ENCODE measurements at places on chromosomes 4 and X.
A peak's percentile ranks its signal among the peaks of the same experiment; 100 is the strongest.

DNA sequence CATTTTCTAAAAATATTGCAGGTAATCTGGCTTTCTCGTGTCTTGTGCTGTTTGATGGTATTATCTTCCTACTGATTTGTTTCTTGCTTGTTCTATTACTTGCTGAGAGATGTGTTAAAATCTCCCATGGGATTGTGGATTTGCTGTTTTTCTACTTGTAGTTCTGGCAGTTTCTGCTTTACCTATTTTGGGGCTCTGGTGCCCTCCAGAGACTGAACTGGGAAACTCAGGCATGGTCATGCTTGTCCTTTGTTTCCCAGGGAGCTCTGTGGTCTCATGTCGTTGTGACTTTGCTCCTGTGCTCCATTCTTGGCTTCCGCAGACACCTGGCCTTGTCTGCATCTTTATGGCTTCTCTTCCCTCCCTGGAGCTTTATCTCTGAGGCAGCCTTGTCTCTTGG lies 39.5 kb downstream of the NSD2 start:
- DNase-seq, result no peak

- no peak for DNase-seq
These were observed 62.1 kb upstream of the LANCL3 start for GRCh38 chrX:37509349-37509748.

- DNase-seq, result no peak
These were observed 821.8 kb upstream of the AGA start for GRCh38 chr4:178264001-178264400.

DNA sequence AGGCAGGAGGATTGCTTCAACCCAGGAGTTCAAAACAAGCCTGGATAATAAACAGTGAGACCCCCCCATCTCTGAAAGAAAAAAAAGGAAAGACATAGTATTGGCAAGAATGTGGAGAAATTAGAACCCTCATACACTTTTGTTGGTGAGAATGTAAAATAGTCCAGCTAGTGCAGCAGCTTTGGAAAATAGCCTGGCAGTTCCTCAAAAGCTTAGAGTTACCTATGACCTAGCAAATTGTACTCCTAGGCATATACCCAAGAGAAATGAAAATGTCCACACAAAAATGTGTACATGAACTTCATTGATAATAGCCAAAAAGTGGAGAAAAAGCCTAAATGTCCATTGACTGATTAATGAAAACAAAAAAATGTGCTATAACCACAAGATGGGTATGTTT lies 21.3 kb downstream of the THAP9 start:
- no peak for DNase-seq

DNA sequence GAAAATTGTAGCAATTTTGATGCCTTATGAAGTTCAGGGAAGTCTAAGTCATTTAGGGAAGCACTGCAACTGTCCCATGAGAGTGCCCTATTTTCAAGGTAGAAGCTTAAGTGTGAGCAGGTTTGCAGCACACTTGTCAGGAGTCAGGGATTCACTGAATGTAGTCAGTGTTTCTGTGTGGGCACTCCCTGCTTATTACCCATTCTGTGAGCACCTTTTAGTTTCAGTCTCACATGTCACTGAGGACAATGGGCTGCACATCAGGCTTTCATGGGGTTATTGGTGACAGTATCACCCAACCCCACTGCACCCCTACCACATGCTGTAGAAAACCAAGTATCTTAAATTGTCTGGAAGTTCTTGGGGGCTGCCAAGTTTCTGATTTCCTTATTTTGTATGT lies 2.9 kb upstream of the CCNG2 start:
- DNase-seq, result no peak

DNA sequence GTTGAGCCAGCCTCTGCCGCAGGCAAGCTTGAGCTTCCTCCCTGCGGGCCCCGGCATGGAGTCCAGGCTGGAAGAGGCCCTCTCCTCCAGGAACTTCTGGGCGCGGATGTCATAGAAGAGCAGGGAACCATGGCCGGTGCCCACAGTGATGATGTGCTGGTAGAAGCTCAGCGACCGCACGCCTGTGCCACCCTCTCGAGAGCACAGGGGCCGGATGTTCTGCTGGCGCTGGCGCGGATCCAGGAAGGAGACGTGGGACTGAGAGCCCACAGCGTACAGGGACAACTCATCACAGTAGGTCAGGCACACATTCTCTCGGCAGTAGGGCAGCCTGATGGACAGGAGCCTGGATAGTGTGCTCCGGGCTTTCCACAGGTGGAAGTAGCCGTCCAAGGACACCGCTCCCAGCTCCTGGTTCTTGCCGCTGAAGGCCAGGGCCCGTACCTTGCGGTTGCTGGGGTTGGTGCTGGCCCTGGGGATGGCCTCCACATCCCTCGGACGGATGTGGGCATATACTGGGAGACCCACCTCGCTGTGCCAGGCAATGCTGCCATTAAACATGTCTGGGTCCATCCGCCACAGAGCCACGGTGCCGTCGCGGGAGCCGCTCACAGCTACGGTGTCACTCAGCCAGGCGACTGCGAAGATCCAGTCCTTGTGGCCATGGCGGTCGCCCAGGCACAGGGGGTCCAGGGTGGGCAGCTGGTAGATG lies 1.2 kb downstream of the DCAF12L2 start:
- DNase-seq, result no peak

DNA sequence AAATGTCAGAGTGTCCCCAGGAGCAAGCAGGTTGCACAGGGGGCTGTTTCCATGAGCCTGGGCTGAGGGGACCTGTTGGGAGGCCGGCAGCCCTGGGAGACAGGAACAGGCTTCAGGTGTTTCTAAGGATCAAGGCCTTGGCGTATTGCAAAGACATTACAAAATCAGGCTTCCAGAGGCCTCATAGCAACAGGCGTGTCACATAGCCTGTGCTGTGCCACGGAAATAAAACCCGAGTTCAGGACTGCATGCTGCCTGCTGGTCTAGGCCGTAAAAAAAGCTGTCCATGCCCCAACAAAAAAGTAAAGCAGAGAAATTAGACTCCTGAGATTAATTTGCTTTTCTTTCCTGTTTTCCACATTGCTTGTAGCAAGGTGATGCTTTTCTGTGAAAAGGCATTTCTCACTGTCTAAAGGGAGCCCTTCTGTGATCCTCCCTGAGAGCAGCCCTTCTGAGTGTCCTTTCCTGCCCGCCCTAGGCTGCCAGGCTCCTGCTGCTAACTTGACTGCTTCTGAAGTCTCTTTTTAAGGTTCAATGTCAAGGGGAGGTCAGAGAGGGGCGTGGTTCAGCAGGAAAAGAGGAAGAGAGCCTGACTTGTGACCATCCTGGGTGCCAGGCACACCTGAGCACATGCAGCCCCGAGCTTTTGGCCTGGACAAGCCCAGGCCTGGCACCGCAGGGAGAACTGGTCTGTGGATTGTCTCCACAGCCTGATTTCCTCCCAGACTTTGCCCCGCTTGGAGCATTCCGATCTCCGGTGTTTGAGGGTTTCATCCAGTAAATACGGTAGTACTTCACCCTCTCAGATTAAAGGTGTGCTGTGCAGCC lies 21.3 kb downstream of the SHROOM2 start:
- DNase-seq, result no peak

DNA sequence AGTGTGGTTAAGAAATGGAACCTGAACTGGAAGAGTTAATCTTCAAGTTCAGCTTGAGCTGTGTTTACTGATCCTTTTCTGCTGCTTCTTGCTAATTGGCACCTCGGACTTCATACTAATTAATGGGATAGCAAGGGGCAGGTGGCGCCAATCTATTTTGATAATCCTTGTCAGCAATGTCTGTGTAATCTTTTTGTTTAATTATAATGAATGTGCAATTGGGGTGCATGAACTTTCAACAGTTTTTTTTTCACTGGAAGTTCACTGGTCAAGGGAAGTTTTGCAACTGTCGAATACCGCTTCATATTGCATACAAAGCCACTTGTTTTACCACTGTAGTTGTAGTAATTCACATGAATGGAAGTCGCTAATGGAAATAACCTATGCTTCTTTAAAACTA lies 261.0 kb downstream of the BMPR1B start:
- no peak for DNase-seq

DNA sequence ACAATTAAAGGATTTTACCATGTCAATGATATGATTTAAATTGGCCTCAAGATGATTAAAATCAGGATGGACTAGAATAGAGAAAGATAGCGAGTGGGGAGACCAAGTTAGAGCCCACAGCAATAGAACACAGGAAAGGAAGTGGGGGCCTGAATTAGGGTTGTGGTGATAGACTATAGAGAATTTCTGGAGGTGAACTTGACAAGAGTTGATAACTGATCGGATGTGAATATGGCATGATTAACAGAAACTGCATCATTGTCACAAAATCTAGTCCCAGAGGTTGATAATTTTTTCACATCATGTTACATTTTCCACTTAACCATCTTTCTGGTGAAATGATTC lies 26.3 kb upstream of the TRPC3 start:
- DNase-seq, result no peak

GRCh38 chr4:184416913-184417734 lies 57.2 kb downstream of the IRF2 start:
- peak; percentile 14 for DNase-seq

- DNase-seq, result no peak
These were observed 120.0 kb downstream of the SPRY1 start for GRCh38 chr4:123516576-123516975.

DNA sequence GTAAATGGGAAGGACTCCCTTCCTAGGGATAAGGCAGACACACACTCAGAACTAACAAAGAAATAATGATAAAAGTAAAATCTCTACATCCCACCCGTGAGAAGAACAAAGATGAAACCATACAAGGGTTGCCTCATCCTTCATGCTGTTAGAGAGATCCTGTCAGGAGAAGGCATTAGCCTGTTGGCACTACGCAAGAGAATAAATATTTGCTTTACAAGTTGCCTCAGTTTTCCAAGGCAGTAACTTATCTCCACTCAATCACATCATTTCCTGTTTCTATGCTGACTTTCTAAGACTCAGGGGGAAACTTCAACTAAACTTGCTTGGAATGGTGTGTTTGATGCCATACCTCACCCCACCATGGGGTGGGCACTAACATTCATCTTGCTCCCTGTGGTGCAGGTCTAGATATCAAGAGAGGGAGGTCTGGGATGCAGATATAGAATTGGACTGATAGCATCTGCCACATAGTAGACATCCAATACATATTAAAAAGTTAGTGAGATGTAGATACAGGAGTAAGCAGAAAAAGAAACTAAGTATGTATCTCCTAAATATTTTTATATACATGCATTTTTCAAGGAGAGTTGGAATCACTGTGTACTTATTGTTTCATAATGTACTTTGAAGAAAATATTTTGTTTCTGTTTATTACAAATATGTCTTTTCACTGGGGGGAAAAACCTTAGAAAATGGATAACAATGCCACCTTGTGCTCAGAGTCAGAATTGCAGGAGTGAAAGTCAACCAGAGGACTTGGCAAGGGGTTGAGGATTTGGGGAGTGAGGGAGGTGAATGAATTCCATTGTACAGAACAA lies 57.2 kb upstream of the BEX4 start:
- no peak for DNase-seq

DNA sequence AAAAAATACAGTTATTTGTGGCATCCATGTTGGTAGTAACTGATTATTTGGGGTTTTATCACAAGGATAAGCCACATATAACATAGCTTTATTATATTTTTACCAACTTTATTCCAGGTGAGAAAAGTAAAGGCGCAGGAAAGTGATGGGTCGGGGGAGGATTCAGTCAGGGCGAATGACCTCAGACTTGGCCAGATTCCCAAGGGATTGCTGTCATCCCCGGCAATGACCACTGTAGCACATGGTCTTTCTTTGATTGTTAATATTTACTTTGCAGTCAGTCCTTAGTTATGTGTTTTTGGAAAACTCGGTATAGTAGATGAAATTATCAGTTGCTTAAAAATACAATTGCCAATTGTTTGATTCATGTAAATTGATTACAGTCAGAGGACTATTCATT lies 17.6 kb downstream of the GRIA3 start:
- no peak for DNase-seq

DNA sequence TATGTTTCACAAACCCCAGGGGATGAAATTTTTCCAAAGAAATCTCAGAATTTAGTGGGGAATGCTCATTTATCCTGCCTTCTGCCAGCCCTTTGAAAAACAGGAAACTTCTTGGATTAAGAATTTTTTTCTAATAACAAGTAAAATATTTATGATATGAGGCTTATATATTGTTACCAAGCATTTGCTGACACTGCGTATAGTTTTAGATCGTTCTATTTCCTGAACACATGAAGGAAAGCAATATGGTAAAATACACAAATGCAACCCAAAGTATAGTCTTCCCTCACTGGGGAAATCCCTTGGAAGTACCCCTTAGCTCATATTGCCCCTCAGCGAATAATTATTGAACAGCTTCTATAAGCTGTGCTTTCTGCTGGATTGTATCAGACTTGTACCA lies 54.4 kb upstream of the MND1 start:
- no peak for DNase-seq

- no peak for DNase-seq
These were observed 107.7 kb upstream of the ATXN3L start for GRCh38 chrX:13427441-13428052.

- no peak for DNase-seq
These were observed 125.3 kb upstream of the IL15 start for GRCh38 chr4:141511055-141511454.

- no peak for DNase-seq
These were observed 19.2 kb downstream of the NALF2 start for GRCh38 chrX:69523314-69523713.

DNA sequence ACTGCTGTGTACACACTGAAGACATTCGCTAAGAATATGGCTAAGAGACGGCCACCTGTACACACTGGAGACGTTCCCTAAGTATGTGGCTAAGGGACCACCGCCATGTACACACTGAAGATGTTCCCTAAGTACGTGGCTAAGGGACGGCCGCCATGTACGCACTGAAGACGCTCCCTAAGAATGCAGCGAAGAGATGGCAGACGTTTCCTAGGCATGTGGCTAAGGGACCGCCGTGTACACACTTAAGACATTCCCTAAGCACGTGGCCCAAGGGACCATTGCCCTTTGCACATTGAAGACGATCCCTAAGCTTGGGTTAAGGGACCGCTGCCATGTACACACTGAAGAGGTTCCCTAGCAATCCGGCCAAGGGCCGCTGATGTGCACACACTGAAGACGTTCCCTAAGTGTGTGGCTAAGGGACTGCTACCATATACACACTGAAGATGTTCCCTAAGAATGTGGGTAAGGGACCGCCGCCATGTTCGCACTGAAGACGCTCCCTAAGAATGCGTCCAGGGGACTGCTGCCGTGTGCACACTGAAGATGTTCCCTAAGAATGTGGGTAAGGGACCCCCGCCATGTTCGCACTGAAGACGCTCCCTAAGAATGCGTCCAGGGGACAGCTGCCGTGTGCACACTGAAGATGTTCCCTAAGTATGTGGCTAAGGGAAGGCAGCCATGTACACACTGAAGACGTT lies 36.7 kb downstream of the DHRSX start:
- DNase-seq, result no peak
